ENCODE measurements at places on chromosomes 7 and 10.

DNA sequence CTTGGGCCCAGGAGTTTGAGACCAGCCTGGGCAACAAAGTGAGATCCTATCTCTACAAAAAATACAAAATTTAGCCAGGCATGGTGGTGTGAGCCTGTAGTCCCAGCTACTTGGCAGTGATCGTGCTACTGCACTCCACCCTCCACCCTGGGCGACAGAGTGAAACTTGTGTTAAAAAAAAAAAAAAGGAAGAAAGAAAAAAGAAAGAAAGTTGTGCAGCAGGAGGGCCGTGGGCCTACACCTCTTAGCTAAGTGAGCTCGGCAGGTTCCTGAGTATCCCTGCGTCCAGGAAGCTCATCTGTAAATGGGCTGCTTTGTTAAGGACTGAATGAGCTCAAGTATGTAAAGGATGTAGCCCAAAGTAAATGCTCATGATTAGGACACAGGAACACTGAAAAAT, 155.0 kb downstream of the RNF216 start:
- DNase-seq = no peak

DNA sequence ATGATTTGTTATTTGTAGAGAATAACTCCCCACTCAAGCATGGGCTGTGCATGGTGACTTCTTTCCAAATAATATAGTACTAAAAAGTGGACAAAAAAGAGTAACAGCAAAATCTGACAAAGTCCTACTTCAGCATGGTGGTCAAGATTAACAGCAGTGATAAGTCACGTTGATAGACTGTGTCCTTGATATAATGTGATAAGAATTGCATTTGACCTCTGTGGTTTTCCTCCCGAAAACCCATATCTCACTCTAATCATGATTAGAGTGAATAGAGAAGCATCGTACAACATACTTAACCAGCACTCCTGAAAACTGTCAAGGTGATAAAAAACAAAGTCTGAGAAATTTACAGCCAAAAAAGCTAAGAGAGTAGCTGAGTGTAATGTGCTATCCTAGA, 42.4 kb downstream of the REEP3 start:
- DNase-seq = no peak

DNA sequence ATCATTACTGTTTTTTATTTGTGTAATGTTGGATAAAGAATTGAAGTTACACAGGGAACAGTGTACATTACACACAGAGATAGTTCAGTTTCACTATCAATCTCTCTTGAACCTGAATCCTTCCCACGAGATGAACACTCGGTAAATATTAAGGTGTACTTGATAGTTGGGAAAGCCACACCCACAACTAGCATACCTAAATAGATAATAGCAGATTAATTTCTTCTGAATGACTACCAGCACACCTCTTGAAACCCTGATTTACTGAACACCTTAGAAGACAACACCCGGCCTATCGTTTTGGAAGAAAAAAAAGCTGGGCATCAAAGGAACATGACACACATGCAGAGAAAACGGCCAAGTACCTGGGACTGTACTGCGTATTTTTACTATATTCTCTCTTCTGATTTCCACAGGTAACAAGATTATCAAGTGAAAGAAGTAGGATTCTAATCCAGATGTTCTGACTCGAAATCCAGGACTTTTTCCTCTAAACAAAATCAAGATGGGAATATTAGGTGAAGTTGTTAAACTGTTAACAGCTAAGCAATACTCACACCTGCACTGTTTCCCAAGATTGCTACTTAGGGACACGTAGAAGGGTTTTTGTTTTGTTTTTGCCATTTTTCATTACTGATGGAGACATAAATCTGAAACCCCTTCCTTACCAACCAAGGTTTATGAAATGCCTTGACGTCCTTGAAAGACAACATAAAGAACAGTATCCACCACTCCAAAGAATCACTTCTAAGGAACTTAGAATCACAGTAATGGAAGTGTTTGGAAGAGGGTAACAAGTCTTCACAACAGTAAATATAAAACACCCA, 1.0 kb downstream of the CCDC186 start:
- DNase-seq = no peak

DNA sequence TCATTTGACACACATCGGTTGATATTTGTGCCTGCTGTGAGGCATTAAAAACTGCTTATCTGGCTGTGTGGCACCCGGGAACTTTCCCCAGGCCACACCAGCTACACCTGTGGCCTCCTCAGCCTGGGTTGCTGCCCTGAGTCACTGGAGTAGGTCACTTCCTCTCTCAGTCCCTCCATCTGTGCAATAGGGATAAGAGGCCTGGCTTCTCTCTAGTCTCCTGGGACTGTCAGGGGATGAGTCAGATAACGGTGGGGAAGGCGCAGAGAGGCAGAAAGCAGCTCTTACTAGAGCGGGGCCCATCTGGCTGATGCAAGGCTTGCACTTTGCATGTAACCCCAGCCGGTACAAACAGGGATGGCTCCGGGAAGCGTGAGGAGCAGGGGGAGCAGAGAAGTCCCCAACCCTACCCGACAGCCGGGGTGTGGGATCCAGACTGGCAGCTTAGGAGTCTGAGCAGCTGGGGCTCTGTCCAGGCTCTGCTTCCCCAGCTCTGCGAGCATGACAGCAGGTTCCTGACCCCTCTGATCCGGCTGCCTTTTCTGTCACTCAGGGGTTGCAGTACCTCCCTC, 34.0 kb downstream of the DNAJB12 start:
- peak; percentile 90 for DNase-seq

- no peak for DNase-seq
Observed at GRCh38 chr10:31123946-31124345, 92.3 kb upstream of the ZNF438 start.

GRCh38 chr10:24153031-24153430, 55.9 kb upstream of the KIAA1217 start:
- no peak for DNase-seq

GRCh38 chr7:105673367-105674084, 92.2 kb upstream of the EFCAB10 start:
- DNase-seq = no peak

DNA sequence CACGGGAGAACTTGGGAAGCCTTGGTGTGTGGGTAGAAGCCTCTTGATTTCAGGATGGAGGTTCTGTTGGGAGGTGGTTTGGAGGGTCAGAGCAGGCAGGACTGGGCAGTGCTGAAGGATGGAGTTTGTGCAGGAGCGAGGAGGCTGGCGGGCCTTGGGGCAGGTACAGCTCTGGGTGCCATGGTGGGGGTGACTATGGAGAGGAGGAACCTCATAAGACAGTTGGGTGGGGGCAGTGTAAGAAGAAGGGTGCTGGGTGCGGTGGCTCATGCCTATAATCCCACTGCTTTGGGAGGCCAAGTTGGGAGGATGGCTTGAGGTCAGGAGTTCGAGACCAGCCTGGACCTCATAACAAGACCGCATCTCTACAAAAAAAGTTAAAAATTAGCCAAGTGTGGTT, 54.7 kb upstream of the GTF2IRD1 start:
- DNase-seq = no peak

- no peak for DNase-seq
Observed at GRCh38 chr10:3987143-3987974, 202.3 kb upstream of the KLF6 start.

DNA sequence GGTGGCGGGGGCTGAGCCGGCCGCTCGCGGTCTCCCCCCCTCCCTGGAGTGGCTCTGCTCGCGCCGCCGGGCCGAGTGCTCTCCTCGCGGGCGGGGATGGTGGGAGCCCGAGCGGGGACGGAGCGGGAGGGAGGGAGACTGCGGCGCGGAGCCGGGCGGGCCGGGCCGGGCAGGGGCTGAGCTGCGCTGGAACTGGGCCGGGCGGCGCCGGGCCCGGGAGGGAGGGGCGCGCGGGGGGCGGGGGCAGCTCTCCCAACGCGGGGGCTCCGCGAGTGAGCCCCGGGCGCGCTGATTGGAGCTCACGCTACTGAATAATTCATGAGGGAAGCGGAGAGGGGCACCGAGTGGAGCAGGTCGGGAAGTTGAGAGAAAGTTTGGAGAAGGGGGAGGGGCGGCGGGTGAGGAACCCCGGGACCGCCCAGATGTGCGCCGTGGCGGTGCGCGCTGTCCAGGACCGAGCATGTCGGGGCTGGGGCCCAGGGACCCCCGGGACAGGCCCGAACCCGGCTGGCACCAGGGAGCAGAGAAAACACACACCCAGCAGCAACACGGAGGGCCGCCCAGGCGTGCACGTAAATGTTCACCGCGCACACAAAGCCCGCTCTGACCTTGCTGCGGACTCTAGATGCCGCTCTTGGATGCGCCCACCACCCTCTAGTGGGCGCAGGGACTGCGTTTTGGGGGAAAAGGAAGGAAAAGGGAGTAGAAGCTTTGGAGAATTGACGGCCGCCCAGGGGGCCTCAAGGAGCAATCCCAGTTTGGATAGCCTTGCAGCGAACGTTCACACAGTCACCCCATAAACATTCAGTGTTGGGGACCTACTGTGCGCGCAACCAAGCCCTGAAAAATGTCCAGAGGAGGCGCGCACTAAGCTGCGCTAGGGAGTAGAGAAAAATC, at the start of gene EPHB4:
Gene EPHB4 (minus strand): TSS at position 194 of the 897 bp plus-strand sequence. CDS start 493 bp downstream, outside the sequence.
- DNase-seq = peak; percentile 96

DNA sequence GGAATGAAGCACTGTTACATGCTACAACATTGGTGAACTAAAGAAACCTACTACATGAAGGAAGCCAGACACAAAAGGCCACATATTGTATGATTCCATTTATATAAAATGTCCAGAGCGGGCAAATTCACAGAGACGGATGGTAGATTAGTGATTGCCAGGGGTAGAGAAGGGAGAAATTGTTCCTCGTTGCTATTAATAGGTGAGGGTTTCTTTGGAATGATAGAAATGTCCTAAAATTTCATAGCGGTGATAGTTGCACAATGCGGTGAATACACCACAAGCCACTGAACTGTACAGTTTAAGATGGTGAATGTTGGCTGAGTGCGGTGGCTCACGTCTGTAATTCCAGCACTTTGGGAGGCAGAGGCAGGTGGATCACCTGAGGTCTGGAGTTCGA, 29.0 kb downstream of the DENND2A start:
- no peak for DNase-seq

- DNase-seq = no peak
Observed at GRCh38 chr10:48749254-48749787, 64.6 kb downstream of the WDFY4 start.

DNA sequence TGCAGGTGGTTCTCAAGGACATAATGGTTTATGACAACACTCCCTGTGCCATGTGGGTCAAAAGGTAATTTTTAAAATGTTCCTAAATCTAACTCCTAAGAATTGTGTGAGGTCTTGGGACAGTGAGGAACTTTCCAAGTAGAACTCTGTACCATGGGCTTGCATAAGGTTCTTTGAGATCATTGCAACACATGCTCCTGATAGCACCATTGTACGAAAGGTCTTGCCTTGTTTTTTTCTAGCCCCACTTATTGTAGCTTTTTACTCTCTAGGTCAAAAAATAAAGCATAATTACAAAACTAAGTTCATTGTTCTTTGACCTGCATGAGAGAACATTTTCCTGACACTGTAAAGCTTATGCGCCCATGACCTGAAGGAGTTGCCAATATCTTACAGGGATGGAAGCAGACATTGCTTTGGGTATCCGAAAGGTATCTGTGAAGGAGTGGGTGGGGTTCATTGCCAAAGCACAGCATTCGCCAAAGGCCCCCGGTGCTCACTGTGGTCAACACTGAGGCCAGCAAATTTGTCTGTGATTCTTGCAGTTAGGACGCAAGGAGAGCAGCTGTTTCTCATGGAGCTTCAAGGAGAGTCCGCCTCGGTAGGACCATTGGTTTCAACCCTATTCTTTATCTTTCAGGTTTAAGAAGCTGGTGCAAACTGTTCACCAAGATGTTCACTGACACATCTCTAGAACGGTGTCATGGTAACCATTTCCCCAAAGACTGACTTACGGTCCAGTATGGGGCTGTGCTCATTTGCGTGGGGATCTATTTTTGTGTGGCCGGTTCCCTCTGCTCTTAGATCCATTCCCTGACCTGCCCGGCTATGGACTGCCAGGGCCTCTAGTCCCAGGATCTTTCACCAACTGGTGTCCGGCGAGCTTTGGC, 7.6 kb upstream of the PRKAG2 start:
- no peak for DNase-seq

DNA sequence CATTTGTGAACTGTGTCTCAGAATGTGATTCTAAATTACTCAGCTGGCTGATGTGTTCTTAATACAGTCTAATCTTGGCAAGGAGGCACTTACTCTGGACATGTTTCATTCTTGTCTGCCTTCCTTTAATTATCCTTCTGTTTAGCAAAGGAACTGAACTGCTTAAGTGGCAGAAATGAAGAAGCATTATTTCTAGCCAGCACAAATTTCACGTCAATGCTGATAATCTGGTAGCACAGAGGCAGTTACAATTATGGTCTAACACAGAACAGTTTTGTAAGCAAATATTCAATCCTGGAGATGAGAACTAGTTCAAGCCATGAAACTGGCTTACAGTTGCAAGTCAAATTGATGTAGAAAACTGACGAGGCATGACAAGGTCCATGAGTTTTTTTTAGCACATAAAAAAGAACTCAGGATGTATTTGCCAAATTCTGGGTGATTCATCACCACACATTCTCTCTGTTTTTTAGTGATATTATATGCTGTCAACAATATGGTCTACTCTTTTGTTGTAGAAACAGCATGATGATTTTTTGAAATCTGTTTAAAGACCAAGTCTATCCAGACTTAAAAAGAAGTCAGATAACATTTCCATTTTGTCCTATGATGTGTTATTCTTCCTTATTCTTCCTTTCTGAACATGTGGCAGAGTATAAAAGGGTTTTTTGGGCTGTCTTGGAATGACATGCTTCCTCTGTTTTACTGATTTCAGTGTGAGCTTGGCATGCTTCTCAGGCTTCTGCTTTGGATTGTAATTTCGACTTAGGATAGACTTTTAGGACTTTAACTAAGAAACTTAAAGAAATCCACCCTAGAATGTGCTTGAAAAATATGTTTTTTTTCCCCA, 154.8 kb downstream of the DNAJB9 start:
- no peak for DNase-seq

DNA sequence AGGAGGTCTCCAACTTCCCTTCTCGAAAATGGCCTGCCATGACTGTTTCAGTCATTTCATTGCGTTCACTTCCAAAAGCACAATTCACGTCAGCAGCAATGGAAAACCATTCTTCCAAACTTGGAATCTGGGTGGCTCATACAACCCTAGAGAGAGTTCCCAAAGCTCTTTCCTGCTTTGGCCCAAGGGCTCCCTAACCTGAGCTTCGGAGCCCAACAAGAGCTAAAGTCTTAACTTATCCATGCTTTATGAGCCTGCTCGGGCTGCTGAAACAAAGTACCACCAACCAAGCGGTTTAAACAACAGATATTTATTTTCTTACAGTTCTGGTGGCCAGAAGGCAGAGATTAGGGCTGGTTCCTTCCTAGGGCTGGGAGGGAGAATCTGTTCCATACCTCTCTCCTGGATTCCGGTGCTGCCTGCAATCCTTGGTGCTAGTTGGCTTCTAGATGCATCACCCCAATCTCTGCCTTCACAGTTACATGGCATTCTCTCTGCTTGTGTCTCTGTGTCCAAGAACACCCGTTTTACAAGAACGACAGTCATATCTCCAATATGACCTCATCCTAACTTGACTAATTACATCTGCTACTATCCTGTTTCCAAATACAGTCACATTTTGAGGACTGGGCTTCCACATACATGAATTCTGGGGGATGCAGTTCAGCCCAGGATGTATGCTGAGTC, 33.5 kb downstream of the CAMK2B start:
- peak; percentile 0 for DNase-seq

DNA sequence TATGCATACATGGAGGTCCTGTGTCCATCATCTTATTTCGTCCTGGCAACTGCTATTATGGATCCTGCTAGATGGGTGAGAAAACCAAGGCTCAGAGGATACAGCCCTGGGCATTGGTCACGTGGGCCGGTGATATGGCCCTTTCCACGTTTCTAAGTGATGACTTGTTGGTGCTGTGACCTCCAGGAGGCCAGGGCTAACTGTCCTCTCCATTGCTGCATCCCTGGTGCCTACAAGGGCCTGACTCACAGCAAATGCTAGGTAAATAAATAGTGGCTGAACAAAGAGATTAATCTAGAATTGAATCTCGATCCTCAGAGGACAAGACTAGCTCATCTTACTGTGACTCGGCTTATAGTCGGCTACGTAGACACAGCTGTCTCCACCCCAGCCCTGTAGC, 78.6 kb downstream of the FAM53B start:
- DNase-seq = no peak

All from ELF-1 (cell line).